NCI-H510A treated with DMSO at 0.1 percent for 48 hours (cell line): ENCODE measurements at places on chromosomes 3 and 15.

- no peak for DNase-seq
Observed at GRCh38 chr3:163315786-163316185, 1762.5 kb downstream of the SI start.

GRCh38 chr15:62482785-62483429 is 317.8 kb upstream of the C2CD4B start:
- DNase-seq: no peak

DNA sequence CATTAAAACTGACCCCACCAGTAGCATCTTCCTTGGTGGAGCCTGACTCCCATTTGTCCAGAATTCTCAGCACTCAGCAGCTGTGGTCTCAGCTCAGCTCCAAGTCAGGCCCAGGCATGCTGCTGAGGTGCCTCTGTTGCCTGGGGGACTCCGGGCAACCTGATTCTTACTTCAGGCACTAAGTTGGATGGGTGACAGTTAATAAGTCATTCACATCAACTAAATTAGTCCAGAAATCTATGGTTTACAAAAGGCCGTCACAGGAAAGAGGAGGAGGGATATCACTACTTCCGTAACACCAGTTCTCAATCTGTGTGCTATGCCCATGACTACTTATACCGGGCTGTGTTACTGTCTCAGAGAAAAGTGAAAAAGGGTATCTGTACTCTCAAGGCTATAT is 310.2 kb downstream of the SATB1 start:
- no peak for DNase-seq

GRCh38 chr15:45747426-45747825 is 112.6 kb downstream of the SQOR start:
- DNase-seq: no peak

DNA sequence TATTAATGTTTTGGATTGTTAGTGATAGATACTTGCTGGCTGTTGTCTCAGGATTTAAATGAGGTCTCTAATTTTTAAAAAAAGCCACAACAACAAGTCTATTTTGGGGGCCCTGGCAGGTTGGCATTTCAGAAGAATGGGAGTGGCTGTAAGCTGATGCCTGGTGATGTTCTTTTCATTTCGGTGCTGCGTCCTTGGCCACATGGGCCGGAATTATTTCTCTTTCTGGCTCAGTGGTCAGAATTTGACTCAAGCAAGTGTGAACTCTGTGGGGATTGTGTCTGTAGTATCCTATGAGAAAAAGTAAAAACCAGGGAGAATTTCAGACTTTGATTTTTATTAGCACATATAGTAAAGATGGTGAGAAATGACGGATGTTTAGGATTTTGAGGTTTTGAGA is 203.0 kb downstream of the AKAP13 start:
- DNase-seq: no peak

DNA sequence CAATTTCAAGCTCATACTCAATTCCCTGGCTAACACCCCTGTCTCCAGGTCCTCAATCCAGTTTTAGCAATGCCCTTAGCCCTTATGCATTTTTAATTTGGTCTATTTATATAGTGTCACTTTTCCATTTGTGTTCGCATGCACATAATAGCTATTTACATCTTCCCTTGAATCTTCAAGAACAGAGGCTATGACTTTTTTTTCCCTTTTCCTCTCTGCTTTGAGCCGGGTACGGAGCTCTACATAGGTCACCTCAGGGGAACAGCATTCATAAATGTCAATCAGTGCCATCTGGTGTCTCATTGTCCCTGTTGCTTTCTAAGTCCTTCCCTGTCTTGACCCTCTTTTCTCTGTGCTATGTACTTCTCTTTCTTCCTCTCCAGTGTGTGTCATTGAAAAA is 26.5 kb upstream of the ACTC1 start:
- DNase-seq: no peak

- DNase-seq: no peak
Observed at GRCh38 chr3:159146856-159147435, 345.1 kb downstream of the MFSD1 start.

- DNase-seq: no peak
Observed at GRCh38 chr3:190265126-190265525, 57.1 kb downstream of the CLDN1 start.

GRCh38 chr3:4071481-4072184 is 231.5 kb upstream of the SETMAR start:
- peak; percentile 27 for DNase-seq

GRCh38 chr3:150255413-150255812 is 152.7 kb upstream of the TSC22D2 start:
- DNase-seq: no peak

- DNase-seq: no peak
Observed at GRCh38 chr3:76245073-76245472, 459.7 kb upstream of the ZNF717 start.

DNA sequence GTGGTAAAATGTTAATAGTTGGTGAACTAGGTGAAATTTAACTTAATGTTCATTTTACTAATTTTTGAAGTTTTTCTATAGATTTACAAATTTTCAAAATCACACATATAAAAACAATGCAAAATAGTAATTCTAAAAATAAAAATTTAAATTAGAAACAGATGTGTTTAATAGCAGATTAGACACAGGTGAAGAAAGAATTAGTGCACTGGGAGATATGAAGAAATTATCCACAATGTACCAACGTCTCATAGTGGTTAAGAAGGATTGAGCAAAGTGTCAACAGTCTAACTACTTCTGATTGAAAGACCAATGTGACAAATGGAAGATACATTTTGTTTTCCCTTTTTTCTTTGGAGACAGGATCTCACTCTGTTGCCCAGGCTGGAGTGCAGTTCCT is 26.5 kb downstream of the SPG11 start:
- no peak for DNase-seq

DNA sequence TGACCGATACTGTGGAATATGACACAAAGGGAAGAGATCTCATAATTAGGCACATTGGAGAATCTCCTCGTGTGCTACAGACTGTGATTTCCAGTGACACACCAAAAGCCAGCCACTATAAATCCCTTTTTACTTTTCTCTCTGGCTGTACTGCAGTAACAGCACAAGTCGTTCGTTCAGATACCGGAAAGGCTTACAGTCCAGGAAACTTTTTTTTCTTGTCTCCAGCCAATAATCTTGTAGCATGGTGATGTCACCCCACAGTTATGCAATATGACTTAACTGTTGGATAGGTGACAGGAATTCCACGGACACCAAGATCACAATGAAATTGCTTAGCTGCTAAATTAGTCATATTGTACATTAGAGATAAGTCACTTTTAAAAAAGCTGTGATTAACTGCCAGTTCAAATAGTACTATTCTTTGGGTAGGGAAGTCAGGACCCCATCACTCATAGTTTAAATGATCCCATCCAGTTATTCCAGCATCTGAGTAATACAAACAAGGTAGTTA is 36.3 kb upstream of the TSC22D2 start:
- DNase-seq: no peak

DNA sequence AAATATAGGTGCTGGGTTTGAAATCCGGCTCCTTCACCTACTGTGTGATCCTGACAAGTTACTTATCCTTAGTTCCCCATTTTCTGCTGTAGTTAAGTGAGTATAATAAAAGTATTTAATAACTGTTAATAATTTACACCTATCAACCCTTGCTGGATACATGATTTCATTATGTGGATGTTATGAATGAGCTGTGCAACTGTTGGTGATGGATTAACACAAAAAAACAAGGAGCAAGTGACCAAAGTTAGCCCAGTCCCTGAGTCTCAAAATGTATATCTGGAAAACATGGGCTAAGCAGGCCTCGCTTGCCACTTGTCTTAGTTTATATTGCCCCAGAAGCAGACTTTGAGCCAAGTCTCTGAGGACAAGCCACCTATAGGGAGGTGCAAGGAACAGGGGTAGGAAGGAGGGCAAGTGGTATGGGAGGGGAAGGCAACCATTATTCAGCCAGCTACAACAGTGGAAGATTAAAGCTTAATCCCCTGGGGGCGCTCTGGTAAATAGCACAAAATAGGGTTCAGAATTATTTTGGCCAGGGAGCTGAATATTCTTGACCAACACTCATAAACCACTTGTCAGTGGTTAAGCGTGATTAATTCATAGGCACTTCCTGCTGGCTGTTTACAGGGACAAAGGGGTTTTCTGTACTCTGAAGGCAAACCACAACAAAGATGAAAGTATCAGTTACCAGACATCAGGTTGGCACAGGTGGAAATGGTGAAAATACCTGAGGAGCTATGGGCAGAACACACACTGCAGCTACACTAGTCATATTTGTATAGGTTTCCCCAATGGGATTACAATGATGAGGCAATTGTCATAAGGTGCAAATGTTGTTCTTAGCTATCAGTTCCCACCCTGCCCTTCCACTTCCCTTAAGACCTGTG is 76.2 kb downstream of the TRIM42 start:
- peak; percentile 4 for DNase-seq

DNA sequence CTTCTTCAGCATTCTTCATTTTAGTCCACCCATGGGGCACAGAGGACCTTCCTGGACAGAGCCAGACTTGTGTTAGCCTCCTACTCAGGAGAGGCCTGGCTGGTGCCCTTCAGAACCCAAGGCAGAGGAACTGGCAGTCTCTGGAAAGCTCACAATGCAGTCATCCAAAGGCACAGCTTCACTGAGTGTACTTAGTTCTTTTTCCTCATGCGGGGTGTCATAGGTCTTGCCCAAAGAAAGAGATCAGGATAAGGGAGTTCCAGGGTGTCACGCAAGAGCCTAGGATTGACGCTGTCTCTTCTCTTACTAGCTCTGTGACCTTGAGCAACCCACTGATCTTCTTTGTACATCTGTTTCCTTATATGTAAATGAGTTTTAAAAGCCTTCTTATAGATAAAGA is 58.7 kb downstream of the CD200 start:
- no peak for DNase-seq

DNA sequence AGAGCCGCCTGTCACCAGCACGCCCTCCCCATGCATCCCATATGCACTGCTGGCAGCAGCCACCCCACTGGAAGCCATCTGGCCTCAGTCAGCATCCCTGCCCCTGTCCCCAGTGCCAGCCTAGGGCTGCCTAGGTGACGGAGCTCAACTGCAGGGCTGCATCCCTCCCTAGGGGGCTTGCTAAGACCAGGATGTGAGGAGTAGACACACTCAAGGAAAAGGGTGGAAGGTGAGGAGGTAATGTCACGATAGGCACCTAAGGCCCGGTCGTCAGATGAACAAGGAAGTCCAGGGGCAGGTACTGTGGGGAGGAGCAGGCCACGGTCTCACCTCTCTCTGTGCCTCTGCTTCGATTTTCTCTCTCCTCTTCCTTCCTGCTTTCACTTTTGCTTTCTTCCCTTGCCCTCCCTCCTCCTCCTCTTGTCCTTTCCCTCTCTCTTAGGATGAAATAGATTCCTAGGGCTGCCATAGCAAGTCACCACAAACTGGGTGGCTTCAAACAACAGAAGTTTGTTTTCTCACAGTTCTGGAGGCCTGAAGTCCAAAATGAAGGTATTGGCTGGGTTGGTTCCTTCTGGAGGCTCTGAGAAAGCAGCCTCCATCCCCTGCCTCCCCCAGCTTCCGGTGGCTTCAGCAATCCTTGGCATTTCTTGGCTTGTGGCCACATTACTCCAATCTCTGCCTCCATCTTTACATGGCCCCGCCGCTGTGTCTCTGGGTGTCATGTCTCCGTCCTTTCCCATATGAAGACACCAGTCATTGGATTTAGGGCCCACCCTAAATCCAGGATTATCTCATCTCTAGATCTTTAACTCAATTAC is 298.3 kb downstream of the SHQ1 start:
- no peak for DNase-seq

GRCh38 chr3:11755276-11755675 is 91.4 kb downstream of the TAMM41 start:
- no peak for DNase-seq

- no peak for DNase-seq
Observed at GRCh38 chr3:149726716-149727407, 25.4 kb downstream of the COMMD2 start.

DNA sequence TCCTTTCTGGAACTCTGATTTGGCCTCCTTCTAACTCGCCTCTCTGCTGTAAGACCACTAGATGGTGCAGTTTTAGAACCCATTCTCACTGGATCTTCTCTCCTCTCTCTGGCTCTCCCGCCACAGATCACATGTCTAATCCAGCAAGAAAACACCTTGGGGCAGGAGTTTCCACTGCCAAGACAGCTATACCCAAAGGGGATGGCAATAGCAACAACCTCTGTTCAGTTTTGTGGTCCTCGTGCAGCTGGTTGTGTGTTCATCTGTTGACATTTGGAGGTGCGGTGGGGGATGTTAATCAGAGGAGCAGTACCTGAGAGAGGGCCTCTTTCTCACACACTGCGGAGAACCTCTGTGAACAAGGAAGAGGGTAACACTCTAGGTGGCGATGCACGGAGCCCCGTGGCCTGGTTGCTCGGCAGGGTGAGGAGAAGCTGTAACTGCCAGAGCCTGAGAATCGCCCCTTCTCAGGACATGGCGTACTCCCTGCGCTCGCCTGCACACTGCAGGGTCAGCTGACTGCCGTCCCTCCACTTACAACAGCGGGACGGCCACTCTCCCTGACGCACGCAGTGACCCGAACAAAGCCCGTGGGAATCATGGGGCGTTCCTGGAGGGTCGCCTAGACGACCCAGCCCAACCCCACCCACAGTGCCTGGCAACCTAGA is at the start of gene TEX55:
TSS of gene TEX55 (plus strand) at position 666 of the 668 bp plus-strand sequence. CDS start 25 bp downstream, outside the sequence.
- no peak for DNase-seq

DNA sequence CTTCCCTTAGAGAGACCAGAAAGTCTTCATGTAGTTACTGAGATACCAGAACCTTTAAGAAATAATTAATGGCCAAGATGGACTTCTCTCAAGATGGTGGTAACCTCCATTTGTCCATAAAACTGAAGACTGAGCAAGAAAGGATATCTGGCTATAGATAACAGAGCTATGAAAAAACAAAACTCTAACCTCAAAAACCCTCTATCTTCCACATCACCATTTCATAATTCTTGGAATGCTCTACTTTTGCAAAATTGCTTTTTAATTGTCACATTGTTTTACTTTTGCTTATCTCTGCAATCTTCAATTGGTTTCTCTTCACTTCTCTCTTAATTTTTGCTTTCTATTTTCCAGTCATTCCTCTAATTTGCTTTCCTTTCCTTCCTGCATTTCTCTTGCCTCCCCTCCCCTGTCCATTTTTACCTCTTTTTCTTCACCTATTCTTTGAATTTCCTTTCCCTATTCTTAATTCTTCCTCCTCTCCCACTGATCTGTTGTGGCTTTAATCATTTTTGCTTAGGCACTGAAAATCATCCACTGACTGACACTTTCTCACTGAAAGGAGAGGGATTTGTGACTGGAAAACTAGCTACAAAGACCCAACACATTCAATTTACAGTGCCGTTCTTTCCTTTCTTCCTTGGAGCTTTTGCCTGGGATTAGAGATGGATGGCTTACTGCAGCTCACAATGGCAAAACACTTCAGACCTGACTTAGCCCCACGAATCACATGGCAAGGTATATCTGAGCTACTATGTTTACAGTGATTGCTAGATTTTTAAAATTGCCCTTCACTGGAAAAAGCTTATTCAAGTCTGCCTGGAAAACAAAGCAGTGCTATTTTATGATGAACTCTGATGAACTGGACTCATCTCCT is 242.8 kb downstream of the CHST2 start:
- DNase-seq: no peak

- DNase-seq: peak; percentile 33
Observed at GRCh38 chr3:17852217-17852616, 109.8 kb upstream of the TBC1D5 start.

GRCh38 chr3:96071097-96071496 is 743.3 kb upstream of the EPHA6 start:
- no peak for DNase-seq
